ENCODE measurements at places on chromosomes 4 and X.

- no peak for DNase-seq
Observed at GRCh38 chrX:97189668-97190067, 306.0 kb downstream of the RPA4 start.

DNA sequence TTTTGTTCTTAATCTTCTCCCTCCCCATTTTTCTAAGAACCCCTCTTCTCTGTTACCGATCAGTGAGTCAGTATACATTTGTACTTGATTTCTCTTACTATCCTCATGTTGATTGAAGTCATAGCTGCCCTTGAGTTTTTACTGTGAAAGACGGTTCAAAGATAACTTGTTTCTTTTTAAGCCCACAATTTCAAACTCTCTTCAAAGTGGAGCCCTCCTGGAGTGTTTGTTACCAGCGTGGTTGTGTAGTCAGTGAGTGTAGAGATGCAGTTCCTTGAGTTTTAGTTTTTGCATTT is 7.9 kb downstream of the PPP1R3F start:
- no peak for DNase-seq

DNA sequence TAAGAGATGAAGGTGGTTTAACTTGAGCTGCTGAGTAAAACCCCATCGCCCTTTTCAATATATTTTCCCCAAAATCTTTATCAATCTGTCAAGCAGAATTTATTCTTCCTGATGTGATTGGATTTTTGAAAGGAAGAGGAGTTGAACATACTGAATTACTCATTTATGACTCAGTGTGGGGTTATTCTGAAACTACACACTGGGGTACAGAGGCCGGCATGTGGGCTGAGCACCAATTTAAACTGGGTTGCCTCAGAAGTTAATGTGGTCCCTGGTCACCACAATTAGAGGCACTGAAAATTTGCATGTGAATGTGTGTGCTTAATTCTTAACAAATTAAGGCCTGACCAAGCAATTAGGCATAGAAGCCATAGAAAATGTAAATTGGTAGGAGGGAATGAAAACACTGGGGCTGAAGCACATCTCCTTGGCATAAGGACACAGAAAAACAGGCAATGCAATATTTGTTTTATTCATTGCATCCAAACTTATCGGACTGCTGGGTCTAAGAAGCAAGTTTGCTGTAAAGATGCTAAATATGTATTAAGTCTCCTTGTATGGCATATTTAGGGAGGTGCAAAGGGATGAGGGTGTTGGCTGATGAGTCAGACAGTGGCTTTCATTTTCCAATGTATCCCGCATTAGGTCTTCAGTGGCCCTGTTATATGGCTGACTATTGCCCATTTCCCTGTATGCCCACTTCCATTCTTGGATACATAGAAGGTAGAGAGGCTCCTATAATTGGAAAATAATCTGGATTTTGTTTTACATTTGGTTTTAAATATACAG is 170.9 kb downstream of the IL15 start:
- no peak for DNase-seq

DNA sequence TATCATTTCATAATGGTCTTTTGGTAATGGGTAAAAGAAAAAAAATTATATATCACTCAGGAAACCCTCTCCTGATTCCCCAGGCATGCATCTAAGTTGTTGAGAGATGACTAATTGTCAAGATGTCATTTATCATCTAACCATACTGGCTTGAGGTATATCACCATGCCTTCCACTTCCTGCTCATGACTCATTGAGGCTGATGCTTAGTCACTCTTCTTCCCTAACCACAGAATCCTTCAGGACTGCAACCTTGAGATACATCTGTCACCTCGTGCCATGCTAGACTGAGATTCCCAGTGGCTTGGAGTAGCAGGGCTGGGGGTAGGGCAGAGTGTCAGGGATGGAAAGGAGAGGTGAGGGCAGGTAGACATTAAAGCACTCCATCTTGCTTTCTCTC is 782.5 kb upstream of the INTU start:
- peak; percentile 23 for DNase-seq

- no peak for DNase-seq
Observed at GRCh38 chrX:153692003-153692402, 4.3 kb downstream of the SLC6A8 start.

DNA sequence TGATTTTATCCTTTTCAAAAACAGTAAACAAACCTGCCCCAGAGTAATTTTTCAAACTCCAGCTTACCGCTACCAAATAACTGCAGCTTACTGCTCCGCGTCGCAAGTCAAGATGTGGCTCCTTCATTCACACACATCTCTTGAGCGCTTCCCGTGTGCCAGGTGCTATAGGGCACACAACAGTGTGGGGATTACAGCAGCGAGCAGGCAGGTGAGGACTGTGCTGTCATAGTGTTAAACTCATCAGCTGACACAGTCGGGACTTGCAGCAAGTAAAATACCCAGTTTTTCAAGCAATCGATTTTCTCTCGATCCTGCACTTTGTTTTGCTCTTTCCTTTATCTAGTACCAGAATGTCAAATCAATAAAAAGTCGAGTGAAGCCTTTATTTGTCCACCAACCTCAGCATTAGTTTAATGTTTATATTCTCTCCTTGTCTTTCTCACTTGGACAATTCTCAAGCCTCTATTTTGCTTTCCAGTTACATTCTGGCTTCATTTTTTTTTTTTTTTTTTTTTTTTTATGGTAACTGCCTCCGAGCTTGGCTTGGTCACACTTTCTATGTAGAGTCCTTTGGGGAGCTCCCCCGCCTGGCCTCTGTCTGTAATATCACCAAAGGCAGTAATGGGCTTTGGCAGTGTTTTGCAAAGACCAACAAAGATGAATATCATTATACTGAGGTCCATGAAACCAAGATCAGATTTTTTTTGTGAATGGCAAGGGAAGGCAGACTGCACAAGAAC is 8.3 kb upstream of the ASB5 start:
- peak; percentile 13 for DNase-seq

GRCh38 chrX:40950546-40950945 is 134.7 kb upstream of the USP9X start:
- no peak for DNase-seq

GRCh38 chr4:119210775-119211174 is 1.7 kb upstream of the USP53 start:
- DNase-seq = no peak

GRCh38 chr4:105474099-105474518 is 247 bp upstream of the PPA2 start:
- peak; percentile 53 for DNase-seq

DNA sequence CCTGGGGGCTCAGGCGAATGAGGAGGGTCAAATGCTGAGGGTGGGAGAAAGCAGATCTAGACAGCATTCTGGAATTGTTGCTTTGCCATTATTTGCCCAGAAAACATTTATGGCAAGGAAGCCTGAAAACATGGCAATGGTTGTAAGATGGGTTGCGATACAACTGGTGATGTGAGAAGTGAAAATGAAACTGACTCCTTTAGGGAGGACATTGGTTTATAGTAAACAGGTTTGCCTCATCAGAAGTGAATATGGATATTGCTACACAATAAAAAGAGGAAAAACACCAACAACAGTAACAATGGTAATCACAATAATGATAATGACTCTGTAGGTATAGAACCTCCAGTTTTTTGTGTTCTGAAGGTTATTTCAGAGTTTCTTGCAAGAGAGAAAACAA is 107.0 kb upstream of the TBC1D9 start:
- DNase-seq = no peak

GRCh38 chrX:56833626-56834025 is 104.6 kb downstream of the NBDY start:
- no peak for DNase-seq

DNA sequence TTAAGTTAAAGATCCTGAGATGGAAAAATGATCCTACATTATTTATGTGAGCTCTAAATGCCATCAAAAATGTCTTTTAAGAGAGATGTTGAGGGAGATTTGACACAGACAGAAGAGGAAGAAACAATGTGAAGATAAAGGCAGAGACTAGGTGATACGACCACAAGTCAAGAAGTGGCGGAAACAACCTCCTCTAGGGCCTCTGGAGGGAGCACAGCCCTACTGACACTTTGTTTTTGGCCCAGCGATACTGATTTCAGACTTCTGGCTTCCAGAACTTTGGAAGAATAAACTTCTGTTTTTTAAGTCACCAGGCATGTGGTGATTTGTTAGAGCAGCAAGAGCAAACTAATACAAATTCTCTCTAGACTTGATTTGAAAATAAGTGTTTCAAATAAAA is 1216.1 kb downstream of the FSTL5 start:
- no peak for DNase-seq

DNA sequence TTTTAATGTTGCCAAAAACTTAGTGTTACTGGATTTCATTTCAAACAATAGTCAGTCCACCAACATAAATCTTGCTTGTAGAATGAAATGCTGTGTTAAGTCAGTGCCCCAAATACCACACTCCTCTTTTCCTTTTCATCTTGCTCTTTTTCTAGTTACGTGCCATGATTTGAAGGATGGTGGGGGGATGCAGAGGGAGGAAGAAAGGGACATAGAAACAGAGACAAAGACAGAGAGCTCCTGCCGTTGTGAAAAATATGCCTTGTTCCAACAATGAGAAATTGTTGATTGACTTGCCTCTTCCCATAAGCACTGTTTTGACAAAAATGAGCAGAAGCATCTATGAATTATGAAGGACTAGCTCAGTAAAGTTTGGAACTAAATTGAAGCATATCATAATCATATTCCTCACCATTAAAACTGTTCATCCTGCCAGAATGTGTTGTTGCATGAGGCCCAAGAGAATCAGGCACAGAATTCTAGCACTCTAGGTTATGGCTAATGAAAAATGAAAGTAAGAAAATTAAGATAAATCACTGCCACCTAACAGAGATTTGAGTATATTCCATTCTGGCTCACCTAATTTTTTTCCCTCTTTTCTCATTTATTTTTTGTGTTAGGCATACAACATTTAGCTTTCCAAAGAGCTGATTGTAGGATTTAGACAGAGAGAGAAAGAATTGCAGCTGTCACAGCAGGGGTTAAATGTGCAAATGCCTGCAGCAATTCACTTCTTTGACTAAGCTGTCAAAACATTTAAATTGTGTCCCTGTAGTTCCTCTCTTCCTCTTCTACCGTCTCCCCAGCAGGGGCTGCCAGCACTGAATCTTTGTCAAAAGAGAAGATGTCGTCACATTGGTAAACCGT is 111.6 kb upstream of the PTPN13 start:
- peak; percentile 57 for DNase-seq

DNA sequence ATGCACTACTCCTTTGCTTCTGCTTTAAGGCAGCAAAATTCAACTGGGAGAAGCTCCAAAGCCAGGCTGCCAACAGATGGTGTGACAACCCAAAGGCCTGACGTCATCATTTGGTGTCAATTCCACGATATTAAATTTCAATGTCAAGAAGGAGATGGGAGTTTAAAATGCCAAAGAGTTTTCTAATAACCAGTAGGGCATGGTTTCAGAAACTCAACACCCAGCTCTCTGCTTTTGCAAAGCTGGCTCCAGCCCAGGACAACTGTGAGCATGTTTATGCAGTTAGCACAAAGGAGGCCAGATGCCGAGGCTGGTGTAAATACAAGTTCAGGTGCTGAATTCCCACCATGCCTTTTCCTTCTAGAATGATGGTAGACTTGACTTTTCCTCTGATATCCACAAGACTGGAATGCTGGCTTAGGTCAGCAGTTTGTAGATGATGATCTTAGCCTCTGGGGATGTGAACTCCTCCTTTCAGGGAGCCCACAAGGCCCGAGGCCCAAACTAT is 67.3 kb downstream of the AFAP1 start:
- DNase-seq = peak; percentile 92

DNA sequence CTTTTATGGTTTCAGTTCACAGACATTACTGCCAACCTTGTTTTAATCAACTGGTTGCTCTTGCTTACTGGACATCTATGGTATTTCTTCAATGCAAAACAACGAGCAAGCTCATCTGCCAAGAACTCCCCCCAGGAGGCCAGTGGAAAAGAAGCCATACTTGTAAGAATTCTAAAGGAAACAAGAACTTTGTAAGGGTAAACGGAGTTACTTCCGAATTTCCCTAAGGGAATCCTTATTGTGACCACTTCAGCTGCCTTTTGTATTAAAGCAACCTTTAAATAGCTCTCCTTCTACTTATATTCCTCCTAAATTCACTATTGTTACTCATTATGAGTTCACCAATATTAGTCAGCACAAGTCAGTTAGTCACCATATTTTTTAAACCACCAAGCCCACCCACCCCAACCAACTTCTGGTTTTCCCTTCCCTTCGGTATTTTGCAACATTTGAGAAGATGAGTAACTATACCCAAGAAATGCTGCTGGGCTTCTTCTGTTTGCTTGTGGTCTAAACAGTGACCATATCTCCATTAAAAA is 602.8 kb upstream of the DIPK2B start:
- DNase-seq = no peak

DNA sequence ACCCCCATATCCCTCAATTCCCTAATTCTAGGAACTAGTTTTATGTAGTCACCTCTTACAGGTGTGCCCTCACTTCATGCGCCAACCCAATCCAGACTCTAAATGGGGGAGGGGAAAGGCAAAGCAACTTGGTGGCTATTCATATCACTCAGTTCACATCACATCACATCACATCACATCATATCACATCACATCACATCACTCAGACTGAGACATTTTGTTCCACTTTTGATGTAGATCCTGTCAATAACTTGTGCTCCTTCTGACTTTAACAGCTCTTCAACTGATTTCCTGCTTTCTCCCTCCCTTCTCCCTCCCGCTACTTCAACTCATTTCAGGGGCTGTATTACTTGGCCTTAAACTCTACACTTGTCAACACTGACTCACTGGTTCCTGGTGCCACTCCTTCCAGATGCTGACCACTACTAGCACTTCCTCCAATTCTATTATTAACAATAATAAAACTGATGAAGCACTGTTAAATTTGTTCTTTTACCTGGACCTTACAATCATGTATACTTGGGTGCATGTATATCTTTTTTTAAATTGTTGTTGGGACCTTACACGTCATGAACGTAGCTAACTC is 29.1 kb upstream of the PLS3 start:
- no peak for DNase-seq

- no peak for DNase-seq
Observed at GRCh38 chrX:40960041-40960440, 125.2 kb upstream of the USP9X start.

- DNase-seq = no peak
Observed at GRCh38 chrX:136255541-136255940, 4.3 kb upstream of the MAP7D3 start.

GRCh38 chr4:66855956-66856355 is 689.3 kb downstream of the CENPC start:
- DNase-seq = no peak

GRCh38 chrX:136047969-136048368 is 62.7 kb downstream of the SLC9A6 start:
- no peak for DNase-seq

GRCh38 chrX:20059467-20060128 is 57.1 kb downstream of the MAP7D2 start:
- DNase-seq = no peak

DNA sequence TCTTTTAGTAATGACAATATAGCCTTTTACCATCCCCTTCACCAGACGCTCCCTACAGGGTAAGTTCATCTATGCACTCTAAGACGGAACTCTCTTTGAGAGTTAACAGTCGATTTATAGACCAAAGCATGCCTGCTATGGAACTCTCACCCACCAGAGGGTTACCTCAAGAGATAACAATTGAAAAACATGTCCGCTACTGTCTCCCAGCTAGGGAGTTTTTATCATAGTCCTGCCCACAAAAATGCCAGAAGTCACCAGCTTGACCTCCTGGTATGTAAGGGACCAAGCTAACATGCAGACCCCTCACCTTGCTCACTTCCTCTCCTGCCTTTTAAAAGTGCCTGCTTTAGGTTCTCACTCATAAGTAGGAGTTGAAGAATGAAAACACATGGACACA is 16.7 kb upstream of the YTHDC1 start:
- no peak for DNase-seq
